LNCaP clone FGC (cell line): ENCODE measurements at places on chromosomes 5 and 9.

- no peak for DNase-seq
These were observed 605 bp downstream of the CHSY3 start for GRCh38 chr5:129904667-129905472.

- DNase-seq = no peak
These were observed 1.3 kb upstream of the SHISAL2B start for GRCh38 chr5:64688965-64689364.

DNA sequence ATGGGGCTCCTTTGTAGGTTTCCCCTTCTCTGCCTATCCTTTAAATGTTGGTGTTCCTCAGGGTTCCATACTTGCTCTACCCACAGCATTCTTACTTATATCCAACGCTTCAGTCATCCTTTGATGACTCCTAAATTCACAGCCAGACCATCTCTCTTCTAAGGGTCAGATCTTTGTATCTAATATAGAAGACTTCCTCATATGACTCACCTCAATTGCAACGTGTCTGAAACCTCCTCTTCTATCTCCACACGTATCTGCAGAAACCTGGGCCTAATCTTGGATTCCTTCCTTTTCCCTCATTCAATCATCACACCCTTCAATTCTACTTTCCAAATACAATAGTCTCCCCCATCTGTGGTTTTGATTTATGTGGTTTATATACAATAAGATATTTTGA is 68.3 kb downstream of the HMGCR start:
- no peak for DNase-seq

- no peak for DNase-seq
These were observed 782 bp downstream of the BICD2 start for GRCh38 chr9:92763721-92764380.

DNA sequence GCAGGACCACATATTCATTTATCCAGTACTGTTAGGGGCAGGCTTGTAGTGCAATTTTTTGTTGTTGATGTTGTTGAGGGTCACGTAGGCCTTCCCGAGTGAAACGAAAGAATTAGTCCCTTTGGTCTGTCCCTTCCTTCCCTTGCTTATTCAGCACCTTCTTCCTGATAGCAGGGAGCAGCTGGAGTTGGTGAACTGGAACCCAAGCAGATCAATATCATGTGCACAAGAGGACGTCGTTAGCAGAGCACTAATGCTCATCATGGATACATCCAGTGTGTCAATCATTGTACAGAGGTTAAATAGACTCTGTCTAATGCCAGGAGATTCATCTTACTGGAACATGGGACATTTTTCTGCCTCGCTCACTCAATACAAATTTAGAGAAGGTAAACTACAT is 33.0 kb upstream of the MAP1B start:
- DNase-seq = no peak

DNA sequence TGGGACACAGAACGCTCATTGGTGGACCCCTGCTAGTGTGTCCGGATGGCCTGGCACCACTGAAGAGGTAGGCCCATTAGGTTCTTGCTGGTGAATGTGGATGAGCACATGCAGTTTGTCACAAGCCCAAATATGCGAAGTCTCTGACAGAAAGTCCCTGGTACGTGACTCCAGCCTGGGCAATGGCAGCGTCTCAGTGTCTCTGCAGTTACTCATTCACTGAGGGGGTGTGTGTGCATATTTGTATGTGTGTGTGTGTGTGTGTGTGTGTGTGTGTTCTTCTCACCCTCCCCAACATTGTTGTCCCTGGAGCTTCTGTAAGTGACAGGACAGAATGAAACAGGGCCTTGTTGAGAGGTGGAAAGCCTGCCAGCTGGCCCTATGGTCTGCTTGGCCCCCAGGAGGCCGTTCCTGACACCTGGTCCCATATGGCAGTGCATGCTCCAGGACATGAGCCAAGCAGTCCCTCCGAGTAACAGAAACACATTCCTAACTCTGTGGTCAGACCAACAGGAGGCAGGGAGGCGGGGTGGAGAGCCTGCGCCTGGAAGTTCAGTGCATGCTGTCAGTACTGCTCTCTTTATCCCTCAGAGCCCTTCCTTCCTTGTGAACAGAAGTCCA is 169.9 kb downstream of the SLC28A3 start:
- DNase-seq = no peak

DNA sequence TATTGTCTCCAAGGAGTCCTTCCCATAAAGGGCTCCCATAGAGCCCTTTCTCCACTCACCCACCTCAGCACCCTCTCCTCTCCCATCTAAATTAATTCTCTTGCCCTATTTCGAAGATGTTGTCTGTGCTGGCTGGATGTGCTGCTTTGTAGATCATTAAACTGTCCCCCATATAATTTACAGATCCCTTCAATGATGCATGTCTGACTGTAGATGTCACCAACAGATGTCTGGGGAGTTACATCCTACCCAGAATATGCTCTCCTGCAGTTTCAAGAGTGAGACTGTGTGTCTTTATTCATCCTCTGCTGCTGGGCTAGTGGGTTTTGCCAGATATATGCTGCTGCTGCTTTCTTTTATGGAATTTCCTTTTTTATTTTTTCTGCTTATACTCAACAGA is 351.2 kb downstream of the MLLT3 start:
- DNase-seq = no peak

DNA sequence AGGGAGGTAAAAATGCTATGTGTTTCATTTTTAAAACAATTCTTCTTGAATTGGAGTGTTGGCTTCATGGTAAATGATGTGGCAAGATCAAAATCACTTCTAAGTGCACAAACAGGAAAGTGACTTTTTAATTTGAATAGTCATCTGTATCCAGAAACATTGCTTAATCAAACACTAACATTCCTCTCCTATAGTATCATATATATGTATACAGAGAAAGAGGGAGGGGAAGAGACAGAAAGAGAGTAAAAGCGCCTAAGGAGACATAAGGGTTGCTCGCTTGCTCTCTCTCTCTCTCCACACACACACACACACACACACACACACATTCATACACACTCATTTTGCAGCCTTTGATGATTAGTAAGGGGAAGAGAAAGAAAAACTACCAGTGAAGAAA is 95.4 kb upstream of the PRDM9 start:
- no peak for DNase-seq

GRCh38 chr9:134789168-134789567 is 91.4 kb upstream of the FCN2 start:
- DNase-seq = no peak

DNA sequence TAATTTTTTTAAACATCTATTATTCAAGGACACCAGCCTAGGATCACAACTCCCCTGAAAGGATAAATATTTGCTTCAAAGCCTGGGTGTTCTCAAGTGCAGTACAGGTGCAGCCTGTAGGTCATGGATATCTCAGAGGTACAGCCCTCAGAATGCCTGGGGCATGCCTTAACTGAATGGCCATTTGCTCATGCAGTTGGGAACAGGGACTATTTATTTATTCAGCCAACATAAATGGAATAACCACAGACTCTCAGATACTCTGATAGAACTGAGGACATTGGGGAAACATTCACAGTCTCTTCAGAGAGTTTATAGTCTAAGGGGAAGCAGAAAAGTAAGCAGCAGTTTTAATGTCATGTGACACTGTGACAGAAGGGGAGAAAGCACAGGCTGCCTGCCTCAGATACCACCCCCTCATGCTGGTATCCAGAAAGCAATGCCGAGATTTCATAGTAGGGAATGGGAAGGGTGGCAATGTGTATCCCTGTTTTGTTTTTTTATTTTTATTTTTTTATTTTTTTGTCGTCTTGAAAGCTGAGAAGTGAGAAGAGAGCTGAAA is 112.6 kb downstream of the MACIR start:
- DNase-seq = no peak

- no peak for DNase-seq
These were observed 41.0 kb upstream of the ANGPTL2 start for GRCh38 chr9:127163409-127163808.

DNA sequence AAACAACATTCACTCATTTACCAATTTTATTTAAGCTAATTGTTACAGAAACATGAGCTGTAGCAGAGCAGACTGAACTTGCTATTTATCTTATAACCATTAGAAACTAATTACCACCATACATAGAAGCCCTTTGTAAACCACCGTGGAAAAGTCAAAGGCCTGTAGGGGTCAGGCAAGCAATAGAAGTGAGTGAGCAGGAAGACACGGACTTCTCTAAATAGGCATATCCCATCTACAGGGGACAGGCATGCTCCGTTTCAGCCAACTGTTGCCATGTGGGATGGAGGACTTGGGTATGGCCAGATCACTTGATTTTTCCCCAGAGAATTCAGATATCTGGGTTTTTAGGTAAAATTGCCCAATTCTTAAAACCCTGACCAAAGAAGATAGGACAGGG is 44.8 kb downstream of the PRRC1 start:
- DNase-seq = no peak

GRCh38 chr9:7325995-7326394 is 473.6 kb downstream of the DMAC1 start:
- DNase-seq = no peak

GRCh38 chr5:18761801-18762200 is 1127.5 kb downstream of the TAF11L14 start:
- no peak for DNase-seq

DNA sequence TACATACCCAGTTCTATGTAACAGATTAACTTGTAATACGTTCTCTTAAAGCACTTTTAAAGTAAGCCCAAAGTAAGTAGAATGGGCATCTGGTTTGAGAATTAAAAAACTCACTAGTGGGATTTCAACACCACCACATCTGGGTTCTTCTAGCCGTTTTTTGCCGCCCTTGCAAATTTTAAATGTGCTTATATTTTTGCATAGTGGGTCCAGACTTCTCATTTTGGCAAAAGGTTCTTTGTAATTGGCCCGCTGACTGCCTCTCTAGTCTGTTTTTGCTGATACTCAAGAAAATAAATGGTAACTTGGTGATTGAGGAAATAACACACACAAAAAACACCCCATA is 582 bp upstream of the FBXO4 start:
- DNase-seq = no peak

- no peak for DNase-seq
These were observed 148.3 kb downstream of the ENC1 start for GRCh38 chr5:74492230-74492629.

- DNase-seq = no peak
These were observed 14.6 kb upstream of the ACOT12 start for GRCh38 chr5:81408496-81408895.

- no peak for DNase-seq
These were observed 26.0 kb upstream of the EPB41L4B start for GRCh38 chr9:109346904-109347303.

DNA sequence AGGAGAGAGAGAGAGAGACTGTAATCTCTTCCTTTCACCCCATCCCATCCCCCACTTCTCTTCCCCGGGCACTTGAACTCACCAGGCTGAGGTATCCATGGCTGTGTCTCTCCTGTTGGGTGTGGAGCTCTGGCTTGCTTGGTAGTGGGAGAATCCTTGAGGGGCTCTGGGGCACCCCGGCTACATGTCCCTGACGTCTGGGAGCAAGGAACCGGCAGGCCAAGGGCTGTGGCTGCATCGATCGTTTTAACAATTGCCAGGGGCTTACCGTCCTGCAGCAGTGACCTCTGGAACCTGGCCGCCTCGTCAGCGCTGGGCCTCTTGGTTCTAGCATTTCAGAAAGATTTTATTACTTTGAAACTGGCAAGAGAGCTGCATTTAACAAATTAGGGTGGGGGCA is 30.0 kb downstream of the FGF18 start:
- no peak for DNase-seq

DNA sequence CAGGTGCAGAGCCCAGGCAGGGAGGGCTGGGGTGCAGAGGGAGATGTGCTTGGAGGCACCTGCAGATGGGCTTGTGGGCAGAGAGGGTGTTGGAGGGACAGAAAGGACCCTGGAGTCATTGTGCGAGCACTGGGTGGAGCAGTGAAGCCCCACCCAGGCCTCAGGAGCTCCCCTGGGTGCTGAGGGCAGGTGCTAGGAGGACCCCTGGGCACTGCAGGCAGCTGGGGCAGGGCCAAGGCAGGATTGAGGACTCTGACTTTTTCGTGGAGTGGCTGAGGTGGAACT is 10.3 kb upstream of the SLC6A18 start:
- DNase-seq = no peak

- no peak for DNase-seq
These were observed at the start of gene SH3TC2 for GRCh38 chr5:149063017-149063687. SH3TC2 (minus strand) TSS chr5:149063062; CDS start chr5:149063022, 40 bp downstream.

DNA sequence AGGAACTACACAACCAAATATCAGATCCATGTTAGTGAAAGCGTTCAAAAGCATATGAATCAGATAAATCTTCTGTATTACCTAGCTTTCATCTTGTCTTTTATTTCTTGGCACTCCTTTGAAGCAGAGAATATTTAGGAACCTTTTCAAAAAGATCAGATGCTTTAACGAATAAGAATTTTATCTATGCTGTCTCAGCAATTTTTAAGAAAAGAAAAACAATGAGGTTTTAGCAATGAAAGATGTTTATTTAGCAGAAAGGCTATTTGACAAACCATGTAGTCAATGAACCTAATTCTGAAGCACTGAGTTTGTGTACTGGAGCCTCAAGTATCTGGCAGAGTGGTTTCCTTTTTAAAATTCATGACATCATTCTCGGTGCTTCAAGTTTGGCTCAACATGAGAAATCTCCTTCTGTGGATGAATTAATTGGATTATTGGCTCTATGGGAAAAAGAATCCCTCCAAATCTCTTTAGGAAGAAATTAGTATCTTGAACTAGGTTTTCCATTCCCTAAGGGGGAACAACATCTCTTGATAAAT is 534.7 kb downstream of the CAAP1 start:
- no peak for DNase-seq

- DNase-seq = no peak
These were observed 6.9 kb downstream of the MEGF10 start for GRCh38 chr5:127297348-127298035.

GRCh38 chr5:122301016-122301415 is 11.0 kb upstream of the SNCAIP start:
- no peak for DNase-seq

DNA sequence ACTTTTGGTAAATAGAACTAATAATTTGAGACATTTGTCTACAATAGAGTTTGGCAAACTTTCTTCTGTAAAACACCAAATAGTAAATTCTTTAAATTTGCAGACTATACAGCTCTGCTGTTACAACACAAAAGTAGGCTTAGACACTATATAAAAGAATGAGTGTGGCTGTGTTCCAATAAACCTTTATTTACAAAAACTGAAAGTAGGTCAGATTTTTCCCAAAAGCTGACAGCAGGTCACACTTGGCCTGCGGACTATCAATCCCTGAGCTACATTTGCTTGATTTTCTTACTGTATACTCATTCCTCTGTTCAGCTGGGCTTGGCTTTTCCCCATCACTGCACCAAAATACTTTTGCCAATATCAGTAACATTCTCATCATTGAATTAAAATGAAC is 189.4 kb downstream of the COMMD10 start:
- no peak for DNase-seq

- DNase-seq = no peak
These were observed 20.7 kb downstream of the CEMIP2 start for GRCh38 chr9:71747576-71747975.

DNA sequence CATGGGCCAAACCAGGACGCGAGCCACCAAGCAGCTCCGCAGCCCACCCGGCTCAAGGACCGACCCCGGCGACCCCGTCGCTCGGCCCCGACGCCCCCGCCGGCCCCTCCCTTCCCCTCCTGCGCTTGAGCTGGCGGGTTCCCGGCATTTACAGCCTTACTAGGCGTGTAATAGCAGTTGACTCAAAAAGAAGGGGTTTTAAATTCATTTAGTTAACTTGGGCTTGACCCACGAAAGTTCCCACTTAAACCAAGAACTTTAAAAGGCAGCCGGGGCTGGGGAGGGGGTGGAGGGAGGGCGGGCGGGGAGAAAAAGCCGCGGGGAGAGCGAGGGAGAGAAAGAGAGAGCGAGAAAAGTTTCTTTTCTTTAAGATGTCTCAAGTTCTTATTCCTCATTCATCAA is 636 bp downstream of the PRDM12 start:
- no peak for DNase-seq

- DNase-seq = no peak
These were observed 97.5 kb downstream of the SAXO1 start for GRCh38 chr9:18935541-18935940.
